ENCODE measurements at places on chromosomes 5 and 9.

DNA sequence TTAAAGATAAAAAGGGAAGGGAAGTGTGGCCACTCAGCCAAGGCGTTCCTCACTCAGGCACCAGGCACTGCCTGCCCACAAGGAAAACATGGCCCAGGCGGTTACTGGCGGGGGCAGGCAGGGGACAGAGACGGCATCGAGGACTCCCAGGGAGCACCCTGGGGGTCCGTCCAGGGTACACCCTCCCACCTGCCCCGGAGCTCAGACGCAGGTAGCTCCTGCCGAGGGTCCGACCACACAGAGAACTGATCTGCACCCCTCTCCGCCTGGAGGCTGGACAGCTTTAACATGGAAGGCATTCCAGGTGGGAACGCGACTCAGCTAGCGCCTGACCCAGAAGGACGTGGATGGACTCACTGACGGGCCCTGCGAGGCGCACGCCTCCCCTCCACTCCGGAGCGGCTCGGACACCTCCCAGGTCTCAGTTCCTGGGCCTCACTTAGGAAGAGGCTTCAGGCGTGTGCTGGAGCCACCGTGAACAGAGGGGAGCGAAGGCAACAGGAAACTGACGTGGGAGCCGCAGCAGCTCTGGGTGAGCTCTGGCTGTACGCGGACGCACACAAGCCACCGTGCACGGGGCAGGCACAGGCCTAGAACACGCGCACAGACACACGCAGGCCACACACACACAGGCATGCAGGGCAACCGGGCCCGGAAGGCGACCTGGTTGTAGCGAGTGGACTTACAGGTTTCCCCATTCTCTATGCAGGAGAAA, 47.5 kb downstream of the NKD2 start:
- DNase-seq = no peak

GRCh38 chr5:37478121-37478894, 99.2 kb downstream of the WDR70 start:
- DNase-seq = no peak

- DNase-seq = no peak
Measured at GRCh38 chr5:15283076-15283475, 216.9 kb upstream of the FBXL7 start.

DNA sequence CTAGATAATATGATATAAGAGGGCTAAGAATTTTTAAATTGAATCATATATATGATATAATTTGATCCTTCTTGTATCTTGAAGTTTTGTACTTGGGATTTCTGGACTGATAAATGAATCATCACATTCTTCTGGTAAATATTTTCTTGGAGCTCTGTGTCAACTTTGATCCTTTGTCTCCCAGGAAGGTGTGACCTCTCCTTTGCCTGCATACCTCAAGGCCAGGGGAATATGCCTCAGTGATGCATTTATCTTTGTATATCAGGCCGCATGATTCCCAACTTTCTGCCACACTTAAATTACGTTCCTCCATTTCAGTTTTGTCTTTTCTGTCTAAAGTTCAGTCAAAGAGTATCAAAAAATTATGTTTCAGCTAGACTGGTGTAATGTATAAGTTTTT, 101.2 kb downstream of the NLN start:
- DNase-seq = no peak

DNA sequence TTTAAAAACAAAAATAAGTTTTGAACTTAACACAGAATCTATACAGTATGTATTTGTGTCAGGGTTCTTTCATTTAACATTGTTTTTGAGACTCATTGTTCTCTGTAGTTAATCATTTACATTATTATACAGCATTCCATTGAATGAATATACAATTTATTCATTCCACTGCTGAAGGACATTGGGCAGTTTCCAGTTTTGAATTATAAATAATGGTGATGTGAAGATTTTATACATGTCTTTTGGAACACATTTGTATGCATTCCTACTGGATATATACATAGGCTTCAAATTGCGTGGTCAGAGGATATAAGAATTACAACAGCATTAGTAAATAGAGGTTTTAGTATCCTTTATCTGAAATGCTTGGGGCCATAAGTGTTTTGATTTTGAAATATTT, 72.0 kb downstream of the CEP120 start:
- DNase-seq = no peak

- DNase-seq = no peak
Measured at GRCh38 chr9:135582966-135583687, 21.6 kb downstream of the PAEP start.

- no peak for DNase-seq
Measured at GRCh38 chr9:136729144-136729543, 13.6 kb downstream of the LCN10 start.

DNA sequence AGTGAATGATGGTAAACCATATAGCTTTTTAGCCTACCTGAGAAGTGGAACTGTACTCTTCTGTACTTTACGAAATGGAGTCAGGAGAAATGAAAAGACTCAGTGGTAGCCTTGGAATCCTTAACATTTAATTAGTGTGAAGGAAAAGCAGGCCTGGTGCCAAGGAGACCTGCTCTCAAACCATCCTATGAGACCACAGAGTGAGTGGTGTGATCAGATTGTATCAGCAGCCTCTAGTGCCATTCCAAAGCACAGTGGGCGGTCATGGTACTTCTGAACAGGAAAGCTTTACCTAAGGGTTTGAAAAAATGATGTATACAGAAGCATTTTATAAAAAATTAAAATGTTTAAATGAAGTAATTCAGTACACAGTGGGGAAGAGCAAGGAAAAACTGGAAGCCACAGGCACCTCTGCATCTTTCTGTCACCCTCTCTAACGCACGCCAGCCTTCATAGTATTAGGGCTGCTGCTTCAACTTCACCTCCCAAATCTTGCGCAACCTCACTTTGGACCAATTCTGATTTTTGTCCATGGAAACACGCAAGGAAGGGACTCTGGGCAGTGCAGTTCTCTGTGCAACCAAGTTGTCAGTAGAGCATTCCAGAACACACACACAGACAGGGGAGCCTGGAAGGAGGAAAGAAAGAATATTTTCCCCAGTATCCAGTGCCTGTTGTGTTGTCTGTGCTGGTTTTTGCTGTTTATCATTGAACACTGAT, 203.7 kb downstream of the SH3GL2 start:
- no peak for DNase-seq

DNA sequence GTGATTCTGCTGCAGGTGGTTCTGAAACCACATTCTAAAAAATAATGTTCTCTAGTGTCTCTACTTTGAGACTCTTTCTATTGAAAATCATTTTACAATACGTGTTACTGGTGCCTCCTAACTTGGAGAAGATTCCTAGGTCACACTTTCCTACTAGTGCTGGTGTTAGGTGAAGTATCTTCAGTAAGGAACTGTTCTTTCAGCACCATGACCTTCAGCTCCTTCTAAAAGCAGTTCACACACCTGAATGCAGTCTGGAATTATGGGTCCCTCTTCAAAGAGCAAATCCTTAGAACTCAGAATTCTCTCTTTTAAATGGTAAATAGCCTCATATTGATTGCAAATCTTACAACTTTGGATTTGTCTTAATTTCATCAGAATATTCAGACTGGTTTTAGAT, 10.6 kb upstream of the DPYSL3 start:
- DNase-seq = no peak

DNA sequence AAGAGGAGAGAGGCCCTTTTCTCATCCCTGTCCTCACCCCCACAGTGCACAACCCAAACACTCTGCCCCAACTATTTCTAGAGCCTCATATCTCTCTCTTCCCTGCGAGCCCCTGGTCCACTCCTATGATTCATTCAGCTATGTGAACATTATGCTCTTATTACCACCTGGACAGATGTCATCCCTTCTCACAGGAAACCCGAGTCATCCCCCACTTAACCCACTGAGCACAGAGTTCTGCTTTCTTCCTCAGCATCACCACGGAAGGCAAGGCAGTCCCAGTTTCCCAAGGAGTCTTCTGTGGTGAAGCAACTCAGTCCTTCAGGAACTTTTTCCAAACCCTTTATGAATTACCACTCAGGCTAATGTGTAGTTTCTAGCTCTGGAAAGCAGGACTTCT, 1.3 kb downstream of the DNAI1 start:
- no peak for DNase-seq
